ENCODE measurements at places on chromosomes 1 and 21.

GRCh38 chr1:183070923-183071618 lies 47.9 kb downstream of the LAMC1 start:
- DNase-seq = no peak

DNA sequence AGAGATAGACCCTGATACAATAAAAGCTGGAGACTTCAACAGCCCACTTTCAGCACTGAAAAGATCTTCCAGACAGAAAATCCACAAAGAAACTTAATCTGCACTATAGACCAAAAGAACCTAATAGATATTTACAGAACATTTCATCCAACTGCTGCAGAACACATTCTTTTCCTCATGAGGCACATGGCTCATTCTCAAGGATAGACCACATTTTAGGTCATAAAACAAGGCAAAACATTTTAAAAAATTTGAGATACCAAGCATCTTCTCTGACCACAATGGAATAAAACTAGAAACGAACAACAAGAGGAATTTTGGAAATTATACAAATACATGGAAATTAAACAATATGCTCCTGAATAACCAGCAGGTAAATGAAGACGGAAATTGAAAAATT lies 15.0 kb upstream of the IL20 start:
- no peak for DNase-seq

GRCh38 chr1:55821234-55821633 lies 606.1 kb upstream of the USP24 start:
- DNase-seq = no peak

DNA sequence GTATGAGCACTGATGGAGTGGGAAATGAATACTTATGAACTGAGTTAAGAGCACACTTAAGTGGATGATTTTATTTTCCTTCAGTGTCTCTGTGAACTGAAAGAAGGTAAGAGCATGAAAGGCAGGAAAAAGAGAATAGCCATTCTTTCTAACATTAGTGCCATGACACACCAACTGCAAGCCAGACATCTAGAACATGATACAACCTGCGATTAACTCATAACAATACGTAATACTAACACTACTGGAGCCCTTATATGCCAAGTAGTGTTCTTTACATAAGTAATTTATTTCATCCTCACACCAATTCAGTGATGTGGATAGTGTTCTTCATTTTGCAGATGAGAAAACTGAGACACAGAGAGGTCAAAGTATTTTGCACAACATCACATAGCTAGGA lies 56.7 kb downstream of the PRRX1 start:
- DNase-seq = no peak

DNA sequence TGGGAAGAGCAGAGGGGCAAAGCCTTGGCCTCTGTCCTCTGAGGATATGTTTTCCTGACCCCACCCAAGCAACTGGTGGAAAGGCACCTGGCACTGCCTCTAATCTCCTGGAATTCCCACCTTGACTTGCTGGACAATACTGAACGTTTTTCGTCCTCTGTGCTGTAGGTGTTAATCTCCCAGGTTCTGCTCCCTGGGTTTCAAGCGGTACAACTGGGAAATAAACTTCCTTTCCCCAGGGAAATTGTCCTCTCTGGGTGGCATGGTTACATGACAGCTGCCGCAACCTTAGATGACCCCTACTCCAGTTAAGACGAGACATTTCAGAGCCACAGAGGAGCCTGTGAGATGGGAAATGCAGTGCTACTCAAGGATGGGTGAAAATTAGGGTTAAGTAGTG lies 57.3 kb upstream of the BCAR3 start:
- DNase-seq = no peak

- no peak for DNase-seq
Observed at GRCh38 chr1:216186816-216187215, 236.4 kb downstream of the USH2A start.

DNA sequence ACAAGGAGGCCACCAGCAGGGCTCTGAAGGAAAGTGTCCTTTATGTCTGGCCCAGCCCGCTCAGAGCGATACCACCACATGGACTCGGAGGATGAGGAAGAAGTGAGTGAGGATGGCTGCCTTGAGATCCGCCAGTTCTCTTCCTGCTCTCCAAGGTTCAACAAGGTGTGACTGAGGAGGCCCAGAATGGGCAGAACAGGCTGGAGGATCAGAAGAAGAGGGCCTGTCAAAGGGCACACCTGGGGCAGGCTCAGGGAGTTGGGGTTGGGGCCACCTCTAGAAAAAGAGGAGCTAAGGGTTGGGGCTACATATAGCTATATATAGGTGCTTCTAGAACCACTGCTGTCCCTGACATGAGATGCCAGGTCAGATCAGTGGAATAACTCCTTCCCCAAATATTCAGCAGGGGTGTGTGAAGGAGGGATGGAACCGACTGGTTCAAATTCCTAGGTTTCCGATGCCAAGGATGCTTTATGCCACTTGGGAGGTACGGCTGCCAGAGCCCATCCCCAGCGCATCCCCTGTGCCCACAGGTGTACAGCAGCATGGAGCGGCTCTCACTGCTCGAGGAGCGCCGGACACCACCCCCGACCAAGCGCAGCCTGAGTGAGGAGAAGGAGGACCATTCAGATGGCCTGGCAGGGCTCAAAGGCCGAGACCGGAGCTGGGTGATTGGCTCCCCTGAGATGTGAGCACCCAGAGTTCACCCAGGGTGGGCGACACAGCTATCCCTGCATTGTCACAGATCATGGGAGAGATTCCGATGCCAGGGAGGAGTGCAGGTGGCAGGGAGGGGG lies 102.2 kb downstream of the PIK3R3 start:
- no peak for DNase-seq

DNA sequence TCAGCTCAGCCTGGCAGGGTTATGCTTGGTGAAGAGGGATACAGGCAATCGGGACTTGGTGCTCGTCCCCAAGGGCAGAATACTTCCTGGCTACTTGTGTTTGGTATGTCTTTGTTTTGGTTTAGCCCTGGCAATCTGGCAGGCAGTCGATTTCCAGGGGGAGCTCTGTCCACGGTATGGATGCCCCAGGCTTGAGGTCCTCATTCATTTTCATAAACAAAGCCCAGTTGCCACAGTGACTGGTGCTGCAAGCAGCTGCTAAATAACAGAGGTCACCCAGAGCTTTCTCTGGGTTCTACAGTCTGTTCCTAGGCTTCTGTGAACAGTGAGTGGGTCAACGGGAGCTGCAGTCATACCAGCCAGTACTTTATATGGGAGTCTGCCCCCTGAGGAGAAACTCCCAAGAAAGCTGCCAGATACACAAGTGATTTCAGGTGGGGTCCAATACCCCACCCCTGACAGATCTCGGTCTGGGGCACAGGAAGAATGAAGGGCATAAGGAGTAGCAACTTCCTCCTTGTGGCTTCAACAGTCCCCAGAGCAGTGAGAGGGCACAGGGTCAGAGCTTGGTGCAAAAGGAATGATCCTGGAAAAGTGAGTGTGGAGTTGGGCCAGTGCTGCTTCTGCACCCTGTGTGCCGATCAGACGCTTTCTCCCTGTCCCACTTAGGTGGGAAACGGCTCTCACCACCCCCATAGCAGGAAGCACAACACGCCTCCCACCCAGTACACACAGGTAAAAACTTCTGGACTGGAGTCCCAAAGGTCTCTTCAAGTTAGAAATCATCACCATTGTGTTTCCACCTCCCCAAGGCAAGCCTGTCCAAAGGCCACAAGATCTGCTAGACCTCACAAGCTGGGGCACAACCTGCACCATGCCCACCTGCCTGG lies 55.5 kb downstream of the TGFBR3 start:
- DNase-seq = no peak

GRCh38 chr21:46127239-46128105 lies 27.9 kb downstream of the FTCD start:
- DNase-seq = no peak

GRCh38 chr1:205476648-205477047 lies 20.8 kb upstream of the BLACAT1 start:
- DNase-seq = no peak

- no peak for DNase-seq
Observed at GRCh38 chr1:67897270-67897949, 64.1 kb upstream of the GNG12 start.

- DNase-seq = no peak
Observed at GRCh38 chr1:229138058-229138457, 132.9 kb upstream of the RAB4A start.

- no peak for DNase-seq
Observed at GRCh38 chr1:186793582-186793927, 35.2 kb upstream of the PLA2G4A start.

Data from activated CD4-positive, alpha-beta T cell treated with anti-CD3 and anti-CD28 coated beads for 24 hours (primary cell).